Chondrocyte (in vitro differentiated cells): ENCODE measurements at places on chromosomes 2 and 18. TPM values are rescaled to one million over a fixed set of nuclear protein-coding genes. Genes with fewer than 3 reads are reported as not detected.
A peak's percentile ranks its signal among the peaks of the same experiment; 100 is the strongest.

The AFF3 gene
- total RNA-seq: 113 to 172 TPM (median 127 TPM) in 3 replicates

The CNGA3 gene
- not detected in 3 replicates for total RNA-seq

The MAP4K3 gene
- total RNA-seq: 30.9 to 42.9 TPM (median 35.3 TPM) in 3 replicates

The RAB27B gene
- total RNA-seq: 0.20 to 0.51 TPM (median 0.28 TPM) in 3 replicates

The TNFAIP6 gene
- total RNA-seq: 4.1 to 7.4 TPM (median 4.2 TPM) in 3 replicates

The SLC4A5 gene
- 0.65 to 2.2 TPM (median 1.2 TPM) in 3 replicates for total RNA-seq

The ST3GAL5 gene
- 20.0 to 48.1 TPM (median 20.6 TPM) in 3 replicates for total RNA-seq

GRCh38 chr2:152222975-152223637 is 47.5 kb upstream of the STAM2 start:
- no peak for DNase-seq

DNA sequence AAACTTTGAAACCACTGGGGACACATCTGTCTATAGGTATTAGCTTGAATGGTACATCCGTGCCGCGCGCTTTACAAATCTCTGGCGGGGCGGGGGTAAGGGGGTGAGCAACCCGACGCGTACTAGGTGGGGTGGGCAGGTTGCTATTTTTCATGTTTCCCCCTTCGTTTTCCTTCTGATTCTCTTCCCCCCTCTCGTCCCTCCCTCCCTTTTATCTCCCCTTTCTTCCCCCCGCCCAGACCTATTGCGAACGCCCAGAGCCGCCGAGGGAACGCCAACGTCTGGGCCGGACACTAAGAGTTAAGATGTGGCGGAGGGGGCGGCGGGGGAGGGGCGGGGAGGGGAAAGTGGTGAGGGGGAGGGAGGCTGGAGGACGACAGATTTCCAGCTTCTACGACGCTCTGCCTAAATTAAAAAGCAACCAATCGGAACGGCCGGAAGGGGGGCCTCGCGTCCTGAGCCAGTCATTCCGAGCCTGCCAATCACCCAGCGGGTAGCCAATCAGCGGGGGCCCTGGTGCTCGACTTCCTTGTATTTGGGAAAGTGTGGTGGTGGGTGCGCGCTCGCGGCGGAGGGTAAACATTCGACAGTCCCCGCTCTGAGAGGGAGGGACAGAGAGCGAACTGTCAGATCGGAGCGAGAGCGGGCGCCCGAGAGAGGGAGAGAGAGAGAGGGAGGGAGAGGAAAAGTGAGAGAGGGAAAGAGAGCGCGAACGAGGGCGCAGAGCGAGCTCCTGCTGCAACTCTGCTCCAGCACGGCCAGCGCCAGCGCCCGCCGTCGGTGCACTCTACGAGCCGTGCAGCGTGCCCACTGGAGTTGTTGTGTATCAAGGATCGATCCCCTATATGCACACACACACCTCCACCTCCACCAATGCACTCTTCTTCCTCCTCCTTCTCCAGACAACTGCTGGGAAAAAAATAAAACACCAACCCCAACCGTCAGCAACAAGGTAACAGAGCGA is at the start of gene POU3F3:
TSS of gene POU3F3 (plus strand) at position 582 of the 964 bp plus-strand sequence. CDS start 1,396 bp downstream, outside the sequence.
- no peak for DNase-seq

GRCh38 chr2:84435345-84436025 is 23.6 kb downstream of the SUCLG1 start:
- no peak for DNase-seq

DNA sequence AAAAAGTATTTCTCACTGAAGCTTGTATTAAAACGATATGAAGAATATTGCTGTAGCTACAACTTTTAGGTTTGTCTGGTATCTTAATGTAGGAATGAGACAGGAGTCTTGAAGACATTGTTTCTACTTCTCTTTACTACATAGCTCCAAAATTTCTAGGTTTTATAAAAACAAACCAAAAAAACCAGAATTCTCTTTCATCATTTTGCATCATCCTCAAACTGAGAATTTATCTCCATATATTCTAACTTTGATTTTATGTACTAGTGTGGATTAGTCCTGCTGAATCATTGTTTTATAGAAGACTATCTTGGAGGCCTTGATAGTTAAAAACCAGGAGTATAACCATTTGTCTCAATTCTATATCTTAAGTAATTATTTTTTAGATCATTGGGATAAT is 100.2 kb downstream of the ICA1L start:
- no peak for DNase-seq

DNA sequence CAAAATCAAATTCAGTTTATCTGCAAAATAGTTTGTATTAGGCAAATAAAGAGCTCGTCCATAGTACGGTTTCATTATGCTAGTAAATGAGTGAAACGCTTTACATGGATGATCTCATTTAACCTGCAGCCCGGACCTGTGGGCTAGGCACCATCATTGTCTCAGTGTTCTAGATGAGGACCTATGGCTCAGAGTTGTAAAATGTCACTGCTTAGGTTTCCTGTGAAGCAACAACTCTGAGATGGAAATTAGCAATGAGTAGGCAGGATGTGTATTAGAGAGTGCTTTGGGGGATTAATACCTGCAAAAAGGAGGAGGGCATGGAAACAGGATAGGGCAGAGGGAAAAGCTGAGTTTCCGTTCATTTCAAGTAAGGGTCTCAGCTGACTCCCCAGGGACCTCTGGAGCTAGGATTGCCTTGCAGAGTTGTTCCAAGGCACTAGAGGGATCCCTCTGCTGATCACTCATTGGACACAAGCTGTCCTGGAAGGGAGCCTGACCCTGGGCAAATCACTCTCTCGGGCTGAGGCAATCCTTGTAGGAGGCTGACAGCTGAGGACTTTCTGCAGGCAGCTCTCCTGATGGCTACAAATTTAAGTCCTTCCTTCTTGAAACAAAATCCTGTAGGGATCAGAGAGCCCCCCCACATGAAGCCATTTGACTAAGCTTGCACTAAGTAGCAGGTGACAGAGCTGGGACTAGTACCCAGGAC is 58.8 kb upstream of the SIX2 start:
- no peak for DNase-seq

DNA sequence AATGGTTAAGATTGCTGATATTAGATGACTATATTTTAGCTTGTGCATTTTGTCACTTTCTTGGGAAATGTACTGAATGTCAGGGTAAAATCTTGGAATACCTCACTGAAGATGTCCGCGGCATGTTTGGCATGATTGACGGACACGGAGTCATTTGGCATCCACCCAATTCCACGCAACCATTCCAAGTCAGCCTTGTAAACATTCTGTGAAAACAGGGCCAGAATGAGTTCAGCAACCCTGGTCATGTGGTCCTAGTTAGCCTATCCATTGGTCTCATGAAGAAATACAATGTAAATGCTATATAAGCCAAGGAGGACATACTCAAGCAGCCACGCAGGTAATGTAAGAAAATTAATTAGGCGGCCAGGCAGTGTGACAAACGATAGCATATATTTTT is 159.5 kb downstream of the RIF1 start:
- no peak for DNase-seq

- DNase-seq: no peak
Measured at GRCh38 chr2:174595116-174595809, 2.3 kb downstream of the WIPF1 start.

GRCh38 chr18:36211612-36212065 is 24.3 kb downstream of the MOCOS start:
- DNase-seq: no peak

- no peak for DNase-seq
Measured at GRCh38 chr2:60262178-60262577, 291.3 kb downstream of the BCL11A start.

DNA sequence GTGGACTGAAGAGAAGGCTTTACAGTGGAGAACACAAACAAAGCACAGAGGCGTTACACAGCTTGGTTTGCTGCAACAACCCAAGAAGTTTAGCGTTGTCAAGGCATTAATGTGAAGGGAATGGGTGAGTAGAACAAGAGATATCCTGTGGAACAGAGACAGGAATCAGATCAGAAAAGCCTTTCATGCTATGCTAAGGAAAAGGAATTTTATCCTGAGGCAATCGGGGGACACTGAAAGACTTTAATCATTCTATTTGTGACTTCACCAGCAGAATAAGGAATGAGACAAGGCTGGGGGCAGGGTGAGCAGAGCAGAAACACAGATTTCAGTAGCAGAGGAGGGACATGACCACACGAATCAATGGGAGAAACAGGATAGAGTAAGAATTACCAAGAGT is 600.7 kb downstream of the IRS1 start:
- no peak for DNase-seq

DNA sequence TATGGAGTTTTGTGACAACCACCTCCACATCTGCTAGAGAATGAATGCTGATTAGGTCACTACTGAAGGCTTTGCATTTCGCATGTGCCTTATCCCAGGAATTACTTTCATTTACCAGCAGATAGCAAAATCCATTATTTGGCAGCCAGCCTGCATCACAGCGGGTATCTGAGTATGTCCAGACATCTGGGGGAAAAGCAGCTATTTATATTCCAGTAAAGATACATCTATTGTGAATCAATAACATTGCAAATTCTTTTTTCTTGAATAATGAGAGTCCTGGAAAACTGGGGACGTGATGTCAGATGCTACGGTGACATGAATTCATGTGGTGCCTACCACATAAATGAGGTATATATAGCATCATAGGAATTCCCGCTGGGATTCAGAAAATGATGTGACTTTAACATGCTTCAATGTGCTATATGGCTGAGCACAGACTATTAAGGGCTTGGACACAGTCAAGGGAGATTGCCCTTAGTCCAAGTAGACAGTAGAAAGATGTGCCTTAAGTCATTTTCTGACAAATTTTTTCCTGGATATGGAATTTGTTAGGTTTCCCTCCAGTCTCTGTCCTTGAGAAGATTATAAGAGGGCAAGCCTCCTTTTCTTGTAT is 84.2 kb upstream of the CD302 start:
- DNase-seq: no peak

DNA sequence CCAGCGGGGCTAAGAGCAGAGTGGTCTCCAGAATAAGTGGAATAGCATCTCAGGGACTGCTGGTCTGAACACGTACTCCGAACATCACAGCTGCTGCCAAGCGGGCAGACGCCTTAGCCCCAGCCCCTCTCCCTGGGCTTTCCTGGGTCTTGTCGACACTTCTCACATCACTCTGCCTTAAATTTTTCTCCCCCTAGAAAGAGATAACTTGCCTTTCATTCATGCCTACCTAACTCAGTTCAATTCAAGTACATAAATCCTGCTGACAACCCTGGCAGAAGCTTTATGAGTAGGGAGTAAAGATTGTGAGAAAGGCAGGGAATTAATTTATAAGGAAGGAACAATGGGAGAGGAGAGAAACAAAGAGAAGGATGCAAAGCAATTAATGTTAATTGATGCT is 202.9 kb upstream of the TNP1 start:
- no peak for DNase-seq

GRCh38 chr2:103963146-103963725 is 890.7 kb upstream of the POU3F3 start:
- DNase-seq: no peak

DNA sequence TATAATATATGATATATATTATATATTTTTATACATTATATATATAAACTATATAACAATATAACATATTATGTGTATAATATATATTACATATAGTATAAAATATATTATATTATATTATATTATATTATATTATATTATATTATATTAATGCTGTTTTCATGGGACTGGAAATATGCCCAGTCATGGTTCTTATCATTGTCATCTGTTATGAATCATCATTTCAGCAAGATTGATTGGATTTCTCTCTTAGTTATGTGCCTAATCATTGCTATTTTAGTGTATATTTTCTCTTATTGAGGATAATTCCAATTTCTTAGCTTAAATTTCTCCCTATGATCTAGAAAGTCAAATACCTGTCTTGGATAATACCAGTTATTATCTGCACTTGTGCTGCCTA is 617.8 kb downstream of the TRIB2 start:
- no peak for DNase-seq

GRCh38 chr18:711310-711656 is 1.1 kb downstream of the ENOSF1 start:
- no peak for DNase-seq

- DNase-seq: no peak
Measured at GRCh38 chr2:1584691-1585485, 159.4 kb downstream of the PXDN start.

DNA sequence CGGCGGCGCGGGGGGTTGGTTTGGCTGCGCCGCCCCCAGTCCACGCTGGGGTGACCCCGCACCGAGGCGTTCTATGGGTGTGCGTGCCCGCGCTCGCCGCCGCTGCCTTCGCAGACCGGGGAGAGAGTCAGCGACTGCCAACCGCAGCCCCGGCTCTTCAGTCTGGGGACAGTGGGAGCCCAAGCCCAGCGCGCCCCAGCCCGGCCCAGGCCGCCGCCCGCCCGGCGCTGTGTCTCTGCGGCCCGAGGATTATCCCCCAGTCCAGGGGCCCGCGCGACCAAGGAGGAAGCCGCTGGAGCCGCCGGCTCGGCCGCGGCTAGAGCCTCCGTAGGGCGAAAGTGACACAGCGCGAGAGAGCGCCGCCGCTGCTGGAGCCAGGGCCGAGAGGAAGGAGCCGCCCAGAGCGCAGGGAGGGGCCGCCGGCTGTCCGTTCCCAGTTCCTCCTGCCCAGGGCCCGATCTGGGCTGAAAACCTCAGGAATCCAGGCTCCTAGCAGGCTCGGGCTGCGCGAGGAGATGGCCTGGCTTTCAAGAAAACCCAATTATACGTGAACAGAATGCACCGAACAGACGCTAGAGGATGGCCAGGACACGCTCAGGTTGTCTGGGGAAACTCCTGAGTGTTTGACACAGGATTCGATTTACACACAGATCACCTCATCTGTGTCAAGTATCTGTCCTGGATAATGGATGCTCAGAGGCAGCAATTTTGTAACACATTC is 2.4 kb downstream of the CTIF start:
- DNase-seq: no peak

DNA sequence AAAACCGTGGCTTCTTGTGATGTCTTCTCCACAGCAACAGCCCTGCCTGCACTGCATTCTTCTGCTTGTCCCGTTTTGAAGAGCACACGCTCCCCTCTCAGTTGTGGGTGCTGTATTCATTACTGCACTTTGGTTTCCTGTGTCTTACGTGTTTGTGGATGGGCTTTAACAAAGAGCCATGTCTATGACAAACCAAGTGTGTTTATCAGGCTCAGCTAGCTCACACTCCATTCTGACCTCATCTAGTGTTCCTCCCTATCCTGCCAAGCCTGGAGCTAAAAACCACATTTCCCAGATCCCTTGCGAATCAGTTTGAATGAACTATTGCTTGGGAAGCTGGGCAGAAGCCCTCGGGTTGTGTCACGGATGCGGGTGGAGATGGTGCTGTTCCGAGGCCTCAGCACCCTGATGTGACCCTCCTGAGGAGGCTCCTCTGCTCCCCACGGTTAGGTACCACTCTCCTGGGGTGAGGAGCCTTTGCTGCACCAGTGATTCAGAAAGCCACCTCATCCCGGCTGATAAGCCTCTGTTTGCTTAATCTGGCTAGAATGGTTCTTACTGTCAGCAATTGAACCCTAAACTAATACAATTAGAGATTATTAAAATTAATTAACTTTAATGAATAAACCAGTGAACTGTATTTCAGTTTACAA is 116.5 kb downstream of the GALR1 start:
- DNase-seq: no peak

DNA sequence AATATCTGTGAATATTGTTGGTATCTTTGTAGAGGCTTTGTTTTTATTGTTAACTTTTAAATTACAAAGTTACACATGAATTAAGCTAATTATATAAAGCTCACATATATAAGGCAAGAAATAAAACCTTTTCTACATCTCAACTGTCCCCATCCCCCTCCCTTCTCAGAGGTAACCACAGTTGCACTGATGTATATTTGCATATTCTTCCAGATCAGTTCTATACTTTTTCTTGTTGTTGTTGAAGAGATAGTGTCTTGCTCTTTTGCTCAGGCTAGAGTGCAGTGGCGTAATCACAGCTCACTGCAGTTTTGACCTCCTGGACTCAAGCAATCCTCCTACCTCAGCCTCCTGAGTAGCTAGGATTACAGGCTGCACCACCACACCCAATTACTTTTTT is 36.0 kb upstream of the CDC42EP3 start:
- no peak for DNase-seq

GRCh38 chr2:29614295-29614830 is 307.0 kb downstream of the ALK start:
- DNase-seq: no peak

- peak; percentile 69 for DNase-seq
Measured at GRCh38 chr18:13401404-13401803, 182.8 kb downstream of the LDLRAD4 start.
